T-helper 1 cell (primary cell): ENCODE measurements at places on chromosomes 12 and 14.

GRCh38 chr12:121003650-121004049 is 12.6 kb downstream of the C12orf43 start:
- no peak for DNase-seq

GRCh38 chr12:21413369-21414277 is 23.8 kb upstream of the PYROXD1 start:
- DNase-seq = no peak

GRCh38 chr12:34377243-34378035 is 355.1 kb downstream of the ALG10 start:
- DNase-seq = no peak

GRCh38 chr12:132700212-132700822 is 10.3 kb upstream of the PGAM5 start:
- DNase-seq = no peak

DNA sequence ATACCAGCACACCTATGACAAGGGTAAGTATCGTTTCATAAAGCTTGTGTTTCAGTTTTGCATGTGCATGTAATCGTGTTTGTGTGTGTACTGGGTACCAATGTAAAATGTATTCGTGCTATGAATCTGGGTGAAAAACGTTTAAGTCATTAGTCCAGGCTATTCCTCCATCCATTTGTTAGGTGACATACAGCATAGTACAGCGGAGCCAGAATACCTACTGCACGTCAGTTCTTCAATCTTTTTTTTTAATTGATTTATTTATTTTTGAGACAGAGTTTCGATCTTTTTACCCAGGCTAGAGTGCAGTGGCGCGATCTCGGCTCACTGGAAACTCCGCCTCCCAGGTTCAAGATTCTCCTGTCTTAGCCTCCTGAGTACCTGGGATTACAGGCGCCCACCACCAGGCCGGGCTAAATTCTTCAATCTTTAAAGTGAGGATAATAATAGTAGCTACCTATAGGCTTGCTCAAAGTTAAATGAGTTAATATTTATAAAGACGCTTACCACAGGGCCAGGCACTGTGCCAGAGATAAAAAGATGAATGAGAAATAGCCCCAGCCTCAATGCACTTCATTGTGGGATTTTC is 661 bp upstream of the RPS26 start:
- no peak for DNase-seq
